ENCODE measurements at places on chromosomes 1 and 21.
A peak's percentile ranks its signal among the peaks of the same experiment; 100 is the strongest.

- DNase-seq = no peak
Observed at GRCh38 chr1:178940068-178940765, 69.3 kb upstream of the ANGPTL1 start.

- no peak for DNase-seq
Observed at GRCh38 chr1:230531103-230531502, 105.0 kb upstream of the PGBD5 start.

GRCh38 chr1:207823880-207824566 lies 72.2 kb downstream of the CD46 start:
- peak; percentile 46 for DNase-seq

GRCh38 chr21:33169359-33169758 lies 60.4 kb upstream of the IFNAR2 start:
- DNase-seq = no peak

GRCh38 chr1:24639881-24640280 lies 3.2 kb upstream of the SRRM1 start:
- DNase-seq = peak; percentile 2

GRCh38 chr1:185568155-185569123 lies 165.8 kb upstream of the HMCN1 start:
- DNase-seq = no peak

DNA sequence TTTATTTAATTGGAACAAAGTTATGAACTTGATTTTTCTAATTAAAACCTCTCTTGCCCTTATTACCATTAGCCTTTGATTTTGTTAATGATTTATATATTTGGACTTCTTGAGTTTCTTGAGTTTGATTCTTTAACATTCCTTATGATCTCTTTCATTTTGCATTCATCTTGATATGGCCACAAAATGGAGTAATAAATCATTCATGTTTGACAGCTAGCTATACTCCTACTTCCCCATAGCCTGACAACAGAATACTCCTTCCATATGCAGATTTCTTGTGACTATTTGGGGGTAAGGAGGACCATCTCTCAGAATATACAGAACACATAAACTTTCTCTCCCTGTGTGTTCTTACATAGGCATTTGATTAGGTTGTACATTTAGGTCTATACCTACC lies 119.6 kb downstream of the SYT14 start:
- DNase-seq = no peak

GRCh38 chr1:41800311-41800829 lies 118.4 kb downstream of the HIVEP3 start:
- no peak for DNase-seq

DNA sequence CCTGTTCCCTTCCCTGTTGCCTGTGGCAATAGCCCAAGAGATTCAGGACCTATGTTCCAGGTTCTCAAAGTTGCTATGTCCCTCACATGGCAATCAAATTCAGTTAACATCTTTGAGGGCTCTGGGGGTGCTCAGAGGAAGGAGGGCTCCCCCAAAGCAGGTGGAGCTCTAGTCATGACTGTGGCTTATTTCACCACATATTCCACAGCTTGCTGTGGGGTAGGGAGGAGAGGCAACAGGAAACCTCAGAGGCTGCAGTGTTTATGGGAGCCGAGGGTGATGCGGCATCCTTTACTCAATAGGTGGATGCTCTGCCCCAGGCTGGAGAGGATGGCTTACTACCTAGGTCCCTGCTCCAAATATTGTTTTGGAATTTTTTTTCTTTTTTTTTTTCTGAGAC lies 1.2 kb upstream of the MKNK1 start:
- no peak for DNase-seq

- peak; percentile 63 for DNase-seq
Observed at GRCh38 chr1:103106426-103107341, 1.6 kb downstream of the COL11A1 start.

DNA sequence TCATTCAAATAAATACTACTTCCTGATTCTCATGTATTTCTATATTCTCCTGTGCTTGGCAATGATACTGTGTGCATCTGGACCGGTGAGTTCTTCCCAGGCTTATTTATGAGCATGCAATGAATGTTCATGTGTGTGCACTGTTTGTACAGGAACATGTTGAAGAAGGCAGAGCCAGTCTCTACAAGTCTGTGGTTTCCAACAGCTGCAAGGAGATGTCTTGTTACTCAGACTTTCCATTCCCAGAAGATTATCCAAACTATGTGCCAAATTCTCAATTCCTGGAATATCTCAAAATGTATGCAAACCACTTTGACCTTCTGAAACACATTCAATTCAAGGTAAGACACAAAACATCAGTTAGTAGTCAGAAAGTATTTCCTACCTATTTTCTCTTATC lies 19.1 kb downstream of the FMO1 start:
- DNase-seq = no peak

DNA sequence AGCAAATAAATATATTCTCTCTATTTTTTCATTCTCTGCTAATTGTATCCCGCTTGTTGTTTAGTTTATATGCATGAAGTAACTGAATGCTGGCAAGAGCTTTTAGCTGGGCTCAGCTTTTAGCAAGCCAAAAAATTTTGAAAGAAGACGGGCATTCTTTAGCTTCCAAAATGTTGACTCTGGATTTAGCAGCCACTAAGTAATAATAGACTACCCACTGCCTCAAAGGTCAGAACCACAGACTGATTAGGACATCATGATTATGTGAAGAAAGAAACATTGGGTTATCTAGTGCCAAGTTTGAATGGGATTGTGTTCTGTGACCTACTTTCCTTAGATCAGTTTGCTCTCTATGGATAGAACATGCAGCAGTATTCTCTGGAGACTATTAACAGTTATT lies 80.3 kb upstream of the DPH5 start:
- no peak for DNase-seq

- no peak for DNase-seq
Observed at GRCh38 chr1:98389809-98390208, 271.7 kb upstream of the SNX7 start.

DNA sequence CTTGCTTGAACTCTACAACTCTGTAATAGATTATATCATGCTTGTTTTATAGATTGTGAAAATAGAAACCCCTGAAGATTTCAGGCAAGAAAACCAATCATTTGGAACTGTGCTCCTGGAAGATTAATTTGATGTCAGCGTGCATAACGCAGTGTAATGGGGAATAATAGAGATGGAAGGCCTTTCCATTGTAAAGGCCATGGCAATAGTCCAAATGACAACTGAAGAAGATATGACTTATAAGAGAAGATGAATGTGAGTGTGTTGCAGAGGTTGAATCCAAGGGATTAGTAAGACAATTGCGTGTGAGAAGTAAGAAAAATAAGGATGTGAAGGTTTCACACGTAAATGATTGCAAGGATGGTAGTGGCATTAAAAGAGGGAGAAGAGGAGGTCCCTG lies 285.0 kb downstream of the DUSP10 start:
- no peak for DNase-seq

GRCh38 chr1:22739648-22740385 lies 29.2 kb downstream of the EPHB2 start:
- DNase-seq = no peak

GRCh38 chr1:94554580-94554979 lies 13.0 kb upstream of the F3 start:
- peak; percentile 45 for DNase-seq

DNA sequence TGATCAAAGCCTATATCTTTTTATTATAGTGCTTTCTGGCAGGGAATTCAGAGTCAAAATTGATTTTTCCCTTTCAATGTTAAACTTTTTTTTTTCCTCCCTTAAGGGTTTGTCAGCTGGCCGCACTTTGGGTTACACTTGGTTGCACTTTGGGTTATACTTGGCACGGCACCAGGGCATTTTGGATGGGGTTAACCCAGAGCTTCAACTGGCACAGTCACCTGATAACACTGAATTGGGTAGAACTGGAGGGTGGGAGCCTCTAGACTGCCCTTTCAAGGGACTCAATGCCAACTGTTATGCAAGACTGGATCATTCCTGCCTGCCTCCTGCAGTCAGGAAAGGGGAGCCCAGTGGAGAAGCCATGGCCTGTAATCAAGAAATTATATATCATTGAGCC lies 211.5 kb downstream of the KCNJ6 start:
- DNase-seq = no peak

DNA sequence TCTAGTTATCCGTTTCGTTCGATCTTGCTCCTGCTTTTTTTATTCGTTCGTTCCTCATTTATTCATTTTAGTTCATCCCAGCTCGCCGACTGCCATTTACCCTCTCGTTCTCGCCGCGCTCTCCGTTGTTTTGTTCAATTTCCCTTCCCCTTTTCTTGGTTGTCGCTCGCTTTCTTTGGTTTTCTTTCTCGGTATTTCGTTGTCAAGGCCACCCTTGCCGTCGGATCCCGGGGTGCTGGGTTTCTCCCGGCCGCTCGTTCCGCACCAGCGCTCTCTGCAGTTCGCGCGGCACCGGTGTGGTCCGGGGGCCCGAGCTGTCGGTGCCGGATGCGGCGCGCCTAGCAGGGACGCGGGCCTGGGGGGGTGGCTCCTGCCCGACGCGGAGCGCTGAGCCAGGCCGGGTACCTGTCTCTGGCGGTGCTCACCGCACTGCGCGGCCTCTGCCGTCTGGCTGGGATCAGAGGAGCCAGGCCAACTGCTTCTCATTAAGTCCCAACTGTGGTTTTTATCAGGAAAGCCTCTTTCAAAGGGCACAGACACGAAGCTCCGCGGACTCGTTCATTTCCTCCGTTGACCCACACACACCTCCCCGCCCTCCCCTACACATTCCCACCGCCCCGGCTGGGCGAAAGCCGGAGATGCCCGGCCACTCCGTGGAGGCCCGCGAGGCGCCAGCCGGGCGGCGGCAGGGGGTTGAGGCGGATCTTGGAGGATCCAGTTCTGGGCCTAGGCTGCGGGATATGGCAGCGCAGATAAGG lies 1.6 kb downstream of the ALX3 start:
- no peak for DNase-seq

DNA sequence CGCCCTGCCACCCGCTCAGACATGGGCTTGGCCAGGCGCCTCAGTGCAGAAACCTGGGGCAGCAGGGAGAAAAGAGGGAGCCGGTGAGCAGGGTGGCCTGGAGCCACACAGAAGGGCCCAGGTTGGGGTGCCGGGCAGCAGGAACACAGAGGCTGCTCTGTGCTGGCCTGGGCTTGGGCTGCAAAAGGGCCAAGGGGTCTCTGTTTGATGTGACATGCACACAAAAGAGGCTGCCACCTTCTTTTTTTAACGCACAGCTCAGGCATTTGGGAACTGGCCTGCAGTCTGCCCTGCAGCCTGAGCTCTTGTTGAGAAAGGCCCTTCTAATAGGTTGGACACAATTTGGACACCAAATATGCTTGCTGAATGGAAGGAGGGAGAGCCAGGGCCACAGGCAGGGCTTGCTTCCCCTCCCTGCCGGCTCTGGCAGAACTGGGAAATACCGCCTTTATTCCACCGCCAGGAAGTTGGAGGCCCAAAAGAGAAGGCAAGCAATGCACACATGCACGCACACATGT lies 32.4 kb downstream of the KIF21B start:
- DNase-seq = no peak

DNA sequence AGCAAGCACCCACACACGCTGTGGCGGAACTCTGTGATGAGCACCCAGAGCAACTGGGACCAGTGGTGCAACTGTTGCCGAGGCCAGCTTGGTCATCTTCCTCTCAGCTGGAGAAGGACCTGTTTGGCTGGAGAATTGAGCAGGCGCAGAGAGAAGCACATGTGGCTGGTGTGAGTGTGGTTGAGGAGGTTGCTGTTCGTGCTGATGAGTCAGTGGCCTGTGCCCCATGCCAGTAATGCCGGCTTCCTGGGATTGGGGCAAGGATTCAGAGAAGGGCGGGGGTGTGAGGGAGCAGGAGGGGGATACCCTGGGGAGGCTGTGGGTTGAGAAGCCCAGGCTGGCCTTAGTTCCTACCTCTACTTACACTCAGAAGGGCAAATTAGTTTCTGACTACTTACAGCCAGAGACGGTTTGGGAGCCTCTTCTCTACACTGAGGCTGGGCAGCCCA lies 57.5 kb upstream of the EPS8L3 start:
- no peak for DNase-seq

DNA sequence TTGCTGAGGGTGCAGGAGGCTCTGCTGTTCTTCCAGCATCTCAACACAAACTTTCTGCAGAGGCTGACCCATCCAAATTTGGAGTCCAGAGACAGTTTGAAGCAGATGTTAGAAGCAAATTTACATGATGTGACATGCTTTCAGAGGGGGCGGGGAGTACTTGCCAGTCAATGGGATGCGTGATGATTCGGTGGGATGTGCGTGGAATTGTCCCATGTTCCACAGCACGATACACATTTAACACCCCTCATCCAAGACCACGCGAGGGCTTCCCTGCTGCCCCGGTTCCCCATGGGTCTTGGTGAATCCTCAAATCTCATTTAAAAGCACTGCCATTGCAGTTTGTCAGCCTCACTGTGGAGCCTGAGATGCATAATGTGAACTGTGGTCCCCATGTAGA lies 78.6 kb upstream of the TLR5 start:
- DNase-seq = no peak

DNA sequence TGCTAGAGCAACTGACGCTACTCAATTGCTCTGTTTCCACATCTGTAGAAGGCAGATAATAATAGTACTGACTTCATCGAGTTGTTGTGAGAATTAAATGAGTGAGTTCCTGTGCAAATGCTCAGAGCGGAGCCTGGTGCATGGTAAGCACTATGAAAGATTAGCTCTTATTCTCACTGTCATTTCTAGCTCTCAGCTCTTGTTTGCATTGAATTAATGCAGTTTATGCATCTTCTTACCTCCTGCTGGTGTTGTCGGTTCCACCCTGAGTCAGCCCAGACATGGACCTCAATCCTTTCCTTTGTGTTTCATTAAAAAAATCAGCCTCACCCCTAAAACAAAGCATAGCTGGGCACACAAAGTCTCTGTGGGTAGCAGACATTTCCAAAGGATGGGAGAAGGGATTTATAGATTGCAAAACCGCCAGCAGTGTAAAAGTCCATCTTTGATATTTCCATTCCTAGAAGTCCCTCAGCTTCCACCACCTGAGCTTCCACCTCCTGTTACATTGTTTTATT lies 254.4 kb upstream of the CSF3R start:
- DNase-seq = no peak

DNA sequence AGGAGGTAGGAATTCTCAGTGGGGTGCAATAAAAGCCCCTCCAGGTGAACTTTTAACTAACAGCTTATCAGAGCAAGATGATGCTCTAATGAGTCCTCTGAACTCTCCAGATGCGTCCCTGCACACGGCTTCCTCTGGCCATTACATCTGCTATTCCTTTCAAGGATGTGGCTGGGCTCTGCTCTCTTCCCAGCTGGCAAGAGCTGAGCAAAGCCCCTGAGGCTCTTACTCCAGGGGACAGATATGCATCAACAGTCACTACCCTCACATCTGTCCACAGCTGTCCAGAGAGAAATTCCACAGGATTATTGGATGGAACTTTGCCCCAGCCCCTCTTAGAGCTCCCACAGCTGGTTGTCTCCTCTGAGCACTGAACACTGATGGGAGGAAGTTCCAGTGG lies 267.8 kb downstream of the C1orf94 start:
- no peak for DNase-seq

GRCh38 chr1:115727706-115728249 lies 40.7 kb downstream of the CASQ2 start:
- DNase-seq = no peak

GRCh38 chr1:31583995-31584868 lies 7.9 kb downstream of the TINAGL1 start:
- DNase-seq = no peak

DNA sequence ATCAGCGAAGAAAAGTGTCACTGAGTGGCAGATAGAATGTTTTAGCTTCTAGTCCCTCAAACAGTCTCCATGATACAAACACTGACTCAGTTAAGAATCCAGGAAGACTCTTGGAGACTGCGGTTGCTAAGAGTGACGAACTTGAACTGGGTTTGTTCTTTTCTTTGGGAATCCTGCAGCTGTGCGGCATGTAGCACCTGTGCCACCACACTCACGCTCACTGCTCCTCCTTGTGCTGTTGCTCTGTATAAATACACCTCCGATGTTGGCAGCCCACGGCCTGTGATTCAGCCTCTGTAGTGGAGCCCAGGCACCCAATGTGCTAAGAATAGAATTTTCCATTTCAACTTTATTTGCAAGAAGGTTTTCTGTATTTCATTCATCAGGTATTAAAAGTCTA lies 5.5 kb upstream of the PPIE start:
- peak; percentile 17 for DNase-seq

Measured in NCI-H524 (cell line).